ENCODE measurements at places on chromosomes 11 and 22. TPM values are rescaled to one million over a fixed set of nuclear protein-coding genes. Genes with fewer than 3 reads are reported as not detected.

DNA sequence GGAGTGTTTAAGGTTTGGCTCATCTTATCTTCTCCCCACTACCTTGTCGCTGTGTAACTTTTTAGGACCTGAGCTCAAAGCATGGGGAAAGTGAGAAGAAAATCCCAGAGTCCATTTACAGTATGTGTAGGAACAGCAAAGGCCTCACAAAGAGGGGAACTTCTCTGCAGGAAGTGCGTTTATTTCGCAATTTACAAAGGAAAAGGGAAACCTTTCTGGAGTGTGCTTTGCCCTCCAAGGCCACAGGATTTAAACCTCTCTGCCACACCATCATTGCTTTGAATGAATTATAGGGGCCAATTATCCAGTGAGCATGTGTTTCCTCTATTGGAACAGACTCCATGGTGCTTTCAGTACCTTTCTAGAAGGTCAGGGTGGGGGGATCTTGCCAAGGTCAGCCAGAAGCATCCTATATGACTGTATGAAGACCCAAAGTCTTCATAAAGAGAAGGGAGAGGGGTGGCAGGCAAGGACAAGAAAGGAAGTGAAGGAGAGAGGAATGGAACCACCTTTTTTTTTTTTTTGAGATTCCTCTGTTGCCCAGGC is 68.1 kb upstream of the LMO2 start:
- H3K4me1 ChIP-seq = no peaks in the 10 kb centered on the region
- no peaks in the 10 kb centered on the region for H3K36me3 ChIP-seq
- H3K4me3 ChIP-seq = no peak overlapping the region
- no peak for DNase-seq
- H3K27me3 ChIP-seq = no peaks in the 10 kb centered on the region

DNA sequence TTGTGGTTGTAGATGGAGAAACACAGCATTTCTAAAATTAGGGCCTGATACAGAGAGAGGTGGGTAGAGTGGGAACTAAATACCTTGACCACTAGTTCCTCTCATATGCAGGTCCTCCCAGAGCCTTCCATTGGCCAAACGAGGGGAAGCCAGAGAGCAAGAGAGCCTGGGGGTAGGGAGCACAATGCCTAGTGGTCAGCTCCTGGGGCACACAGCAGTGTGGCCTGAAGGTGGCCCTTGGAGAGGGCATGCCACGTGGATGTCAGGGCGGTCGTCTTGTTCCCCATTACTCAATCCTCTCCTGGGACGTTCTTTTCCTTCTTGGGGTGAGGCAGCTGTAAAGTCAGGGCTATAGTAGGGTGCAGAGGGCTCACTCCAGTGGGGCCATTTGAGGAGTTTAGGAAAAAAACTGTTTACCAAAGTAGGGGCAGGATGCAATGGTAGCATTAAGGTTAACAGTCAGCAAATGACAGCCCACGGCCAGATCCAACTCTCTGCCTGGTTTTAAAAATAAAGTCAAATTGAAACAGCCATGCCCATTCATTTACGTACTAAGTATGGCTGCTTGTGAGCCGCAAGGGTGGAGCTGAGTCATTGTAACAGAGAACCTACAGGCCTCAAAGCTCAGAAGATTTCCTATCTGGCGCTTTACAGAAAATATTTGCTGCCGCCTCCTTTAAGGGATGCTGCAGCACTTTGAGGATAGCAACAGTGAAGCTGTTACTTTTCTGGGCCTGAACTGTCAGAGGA is 7.6 kb downstream of the MYO18B start:
- no peak overlapping the region for H3K4me3 ChIP-seq
- DNase-seq = no peak
- no peaks in the 10 kb centered on the region for H3K36me3 ChIP-seq
- H3K27me3 ChIP-seq = no peaks in the 10 kb centered on the region

The C11orf97 gene
- not detected for total RNA-seq

The MUC2 gene
- total RNA-seq = not detected

DNA sequence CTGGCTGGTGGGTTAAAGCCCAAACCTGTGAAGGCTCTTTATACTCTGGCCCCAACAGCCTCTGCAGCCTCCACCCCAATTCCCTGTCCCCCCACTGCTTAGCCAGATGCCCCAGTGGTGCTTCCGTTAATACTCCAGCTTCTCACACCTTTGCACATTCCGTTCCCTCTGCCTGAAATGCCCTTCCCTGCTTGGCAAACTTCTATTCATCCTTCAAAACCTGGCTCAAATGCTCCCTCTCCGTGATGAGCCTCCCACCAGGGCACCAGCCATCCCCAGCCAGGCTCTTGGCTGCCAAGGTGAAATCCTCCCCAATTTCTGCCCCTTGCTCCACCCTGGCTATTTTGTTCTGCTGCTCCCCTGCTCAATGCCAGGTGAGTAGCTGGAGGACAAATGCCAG is 12.5 kb upstream of the FADS3 start:
- no peak for DNase-seq
- peak overlapping the region; percentile 51 for H3K4me3 ChIP-seq
- H3K36me3 ChIP-seq = no peaks in the 10 kb centered on the region
- no peaks in the 10 kb centered on the region for H3K27me3 ChIP-seq
- peaks cover 15% of the 10 kb centered on the region for H3K4me1 ChIP-seq

The SPI1 gene
- total RNA-seq = not detected

DNA sequence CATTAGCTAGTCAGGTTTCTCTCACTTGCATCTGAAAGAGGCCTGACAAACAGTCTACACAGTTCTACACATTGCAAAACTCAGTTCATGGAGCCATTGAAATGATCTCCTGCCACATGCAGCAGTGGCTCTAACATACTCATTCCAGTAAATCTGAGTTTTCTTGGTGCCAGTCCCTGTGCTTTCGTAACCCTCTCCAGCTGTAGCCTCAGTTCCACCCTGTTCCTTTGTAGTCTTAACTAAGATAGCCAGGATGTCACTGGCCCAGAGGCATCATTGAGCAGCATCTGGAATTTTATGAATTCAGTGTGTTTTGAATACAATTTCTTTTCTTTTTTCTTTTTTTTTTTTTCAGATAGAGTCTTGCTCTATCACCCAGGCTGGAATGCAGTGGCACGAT is 37.4 kb upstream of the ZBED5 start:
- H3K27ac ChIP-seq = no peak overlapping the region
- H3K4me3 ChIP-seq = no peak overlapping the region
- DNase-seq = no peak
- H3K4me1 ChIP-seq = no peaks in the 10 kb centered on the region
- no peaks in the 10 kb centered on the region for H3K36me3 ChIP-seq
- H3K27me3 ChIP-seq = no peaks in the 10 kb centered on the region

The CABP7 gene
- total RNA-seq = 0.20 TPM

The CAT gene
- 14.3 TPM for total RNA-seq

- H3K4me3 ChIP-seq = no peak overlapping the region
- DNase-seq = peak; percentile 57
- no peaks in the 10 kb centered on the region for H3K36me3 ChIP-seq
- H3K4me1 ChIP-seq = no peaks in the 10 kb centered on the region
- no peak overlapping the region for H3K27ac ChIP-seq
Observed at GRCh38 chr11:34468209-34468841, 29.6 kb downstream of the CAT start.

GRCh38 chr11:47863189-47863897 is 15.2 kb upstream of the NUP160 start:
- H3K4me3 ChIP-seq = no peak overlapping the region
- H3K27me3 ChIP-seq = no peaks in the 10 kb centered on the region
- no peak overlapping the region for H3K27ac ChIP-seq
- DNase-seq = no peak
- H3K4me1 ChIP-seq = no peaks in the 10 kb centered on the region

GRCh38 chr11:12281571-12282478 is 95.5 kb upstream of the PARVA start:
- no peaks in the 10 kb centered on the region for H3K36me3 ChIP-seq
- peak; percentile 57 for DNase-seq
- no peak overlapping the region for H3K4me3 ChIP-seq
- no peaks in the 10 kb centered on the region for H3K4me1 ChIP-seq
- H3K27ac ChIP-seq = no peak overlapping the region
- H3K27me3 ChIP-seq = no peaks in the 10 kb centered on the region

The ARHGAP42 gene
- total RNA-seq = 33.3 TPM

DNA sequence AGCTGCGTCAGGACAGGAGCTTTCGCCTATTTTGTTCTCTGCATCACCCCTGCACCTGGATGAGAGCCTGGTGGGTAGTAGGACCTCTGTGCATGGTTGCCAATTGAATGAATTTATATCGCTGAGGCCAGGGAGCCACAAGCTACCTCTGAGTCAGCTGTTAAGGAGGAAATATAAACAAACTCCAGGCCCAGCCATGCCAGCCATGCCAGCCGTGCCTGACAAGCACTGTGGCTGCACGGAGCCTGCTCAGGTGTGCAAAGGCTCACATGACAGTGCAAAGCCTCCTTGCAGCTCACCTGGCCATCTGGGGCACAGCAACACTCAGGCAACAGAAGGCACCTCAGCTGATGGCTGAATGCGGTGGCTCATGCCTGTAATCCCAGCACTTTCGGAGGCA is 33.7 kb upstream of the LINC01488 start:
- no peaks in the 10 kb centered on the region for H3K27me3 ChIP-seq

The CAPN5 gene
- 22.4 TPM for total RNA-seq

The TP53I11 gene
- total RNA-seq = 46.3 TPM

DNA sequence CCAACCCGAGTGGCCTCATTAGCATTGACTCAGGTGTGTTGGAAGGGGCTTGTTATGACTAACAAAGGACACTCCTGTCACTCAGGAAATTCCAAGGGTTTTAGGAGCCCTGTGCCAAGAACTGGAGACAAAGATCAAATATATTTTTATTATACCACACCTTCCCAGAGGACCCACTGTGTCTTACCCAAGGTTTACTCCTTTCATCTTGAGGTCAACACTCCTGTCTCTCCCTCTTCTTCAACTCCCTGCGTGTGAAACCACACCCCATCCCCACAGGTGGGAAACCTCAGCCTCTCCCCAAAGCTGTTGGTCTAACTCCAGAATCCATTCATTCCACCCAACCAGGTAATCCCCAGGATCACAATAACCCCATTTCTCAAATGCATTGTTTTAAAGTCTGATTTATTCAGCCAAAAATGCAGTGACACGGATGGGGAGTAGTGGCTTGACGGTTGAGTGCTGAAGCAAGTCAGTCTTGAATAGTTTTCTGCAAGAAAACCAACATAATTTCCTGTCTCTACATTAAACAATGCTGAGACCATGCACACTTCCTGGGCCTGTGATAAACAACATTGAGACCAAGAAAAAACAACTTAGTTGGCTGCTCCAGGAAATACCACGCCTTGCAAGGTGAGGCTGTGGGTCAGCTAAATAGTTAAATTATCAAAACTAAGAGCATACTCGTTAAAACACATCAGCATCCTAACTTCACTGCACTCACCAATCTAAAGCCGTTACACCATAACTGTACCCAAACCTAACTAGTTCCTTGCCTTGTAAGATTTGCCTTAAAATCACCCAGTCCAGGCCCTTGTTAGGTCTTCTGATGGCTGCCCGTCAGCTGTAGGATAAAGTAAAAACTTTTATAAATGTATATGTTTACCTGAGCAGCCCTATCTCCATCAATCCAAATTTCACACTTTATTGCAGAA is 38.5 kb upstream of the SPON1 start:
- no peaks in the 10 kb centered on the region for H3K27me3 ChIP-seq
- no peaks in the 10 kb centered on the region for H3K36me3 ChIP-seq
- H3K4me1 ChIP-seq = no peaks in the 10 kb centered on the region
- H3K27ac ChIP-seq = no peak overlapping the region

GRCh38 chr11:121134741-121135312 is 33.8 kb downstream of the TECTA start:
- DNase-seq = no peak
- no peaks in the 10 kb centered on the region for H3K27me3 ChIP-seq
- H3K36me3 ChIP-seq = no peaks in the 10 kb centered on the region

- no peak overlapping the region for H3K4me3 ChIP-seq
- H3K36me3 ChIP-seq = no peaks in the 10 kb centered on the region
- DNase-seq = no peak
- H3K27me3 ChIP-seq = peaks cover 8% of the 10 kb centered on the region
- H3K4me1 ChIP-seq = peaks cover 11% of the 10 kb centered on the region
Observed at GRCh38 chr22:20978419-20978818, 3.7 kb upstream of the LZTR1 start.

- no peak overlapping the region for H3K4me3 ChIP-seq
- H3K4me1 ChIP-seq = no peaks in the 10 kb centered on the region
- H3K36me3 ChIP-seq = no peaks in the 10 kb centered on the region
- no peaks in the 10 kb centered on the region for H3K27me3 ChIP-seq
- no peak overlapping the region for H3K27ac ChIP-seq
Observed at GRCh38 chr11:114290503-114291235, 5.5 kb upstream of the NNMT start.

- peaks cover 6% of the 10 kb centered on the region for H3K4me1 ChIP-seq
- no peak overlapping the region for H3K27ac ChIP-seq
- DNase-seq = no peak
- no peaks in the 10 kb centered on the region for H3K27me3 ChIP-seq
Observed at GRCh38 chr11:46049325-46049897, 71.8 kb downstream of the PHF21A start.

The MAP6 gene
- 0.94 TPM for total RNA-seq

- no peak overlapping the region for H3K27ac ChIP-seq
- no peaks in the 10 kb centered on the region for H3K27me3 ChIP-seq
- peaks cover 7% of the 10 kb centered on the region for H3K4me1 ChIP-seq
Observed at GRCh38 chr11:100865443-100866065, 178.5 kb downstream of the ARHGAP42 start.

DNA sequence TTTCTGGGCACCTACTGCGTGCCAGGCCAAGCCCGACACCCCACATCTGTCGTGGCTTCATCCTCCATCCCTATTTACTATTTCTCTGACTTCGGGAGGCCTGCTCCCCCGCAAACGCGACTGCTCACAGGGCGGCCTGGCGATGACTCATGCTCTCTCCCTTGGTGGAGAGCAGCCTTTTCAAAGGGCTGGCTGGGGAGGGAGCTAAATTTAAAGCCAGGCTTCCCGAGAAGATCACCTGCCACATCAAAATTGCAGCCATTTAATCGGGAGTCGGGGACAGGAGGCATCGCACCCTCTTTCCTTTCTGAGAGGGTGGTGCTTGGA is 24.9 kb upstream of the SHISAL1 start:
- H3K27me3 ChIP-seq = peaks cover 9% of the 10 kb centered on the region
- no peak for DNase-seq
- H3K36me3 ChIP-seq = no peaks in the 10 kb centered on the region
- H3K4me1 ChIP-seq = peaks cover 4% of the 10 kb centered on the region

DNA sequence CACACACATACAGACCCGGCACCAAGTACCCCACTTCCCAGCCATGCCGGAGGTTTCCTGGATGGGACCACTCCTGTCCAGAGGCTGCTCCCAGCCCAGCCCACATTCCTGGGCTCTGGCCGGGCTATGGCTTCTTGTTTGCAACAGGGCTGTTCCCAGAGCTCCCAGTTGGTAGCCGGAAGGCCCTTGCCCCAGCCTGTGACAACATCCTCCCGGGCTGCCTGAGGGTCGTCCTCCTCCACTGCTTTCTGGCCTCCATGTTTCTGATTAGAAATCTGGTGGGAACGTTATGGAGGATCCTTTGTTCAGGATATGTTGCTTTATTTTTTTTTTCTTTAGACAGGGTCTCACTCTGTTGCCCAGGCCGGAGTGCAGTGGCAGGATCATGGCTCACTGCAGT is 952 bp upstream of the CYP2D6 start:
- no peaks in the 10 kb centered on the region for H3K4me1 ChIP-seq
- H3K27ac ChIP-seq = no peak overlapping the region
- no peak overlapping the region for H3K4me3 ChIP-seq
- no peak for DNase-seq

GRCh38 chr11:60785136-60785535 is at the start of gene MS4A10:
MS4A10 (plus strand) TSS chr11:60785333; CDS start chr11:60790336, 5,003 bp downstream.
- no peak for DNase-seq
- no peaks in the 10 kb centered on the region for H3K36me3 ChIP-seq
- H3K27me3 ChIP-seq = no peaks in the 10 kb centered on the region
- no peaks in the 10 kb centered on the region for H3K4me1 ChIP-seq

- no peak overlapping the region for H3K4me3 ChIP-seq
- peaks cover 10% of the 10 kb centered on the region for H3K4me1 ChIP-seq
- H3K36me3 ChIP-seq = peaks cover 34% of the 10 kb centered on the region
- H3K27me3 ChIP-seq = no peaks in the 10 kb centered on the region
Observed at GRCh38 chr11:65854161-65854592, 3.8 kb downstream of the CFL1 start.

The CYTH4 gene
- not detected for total RNA-seq

The SLC22A8 gene
- total RNA-seq = not detected

The PDE2A gene
- total RNA-seq = 3.4 TPM
